Neural crest cell (in vitro differentiated cells): ENCODE measurements at places on chromosomes 2 and 18.

DNA sequence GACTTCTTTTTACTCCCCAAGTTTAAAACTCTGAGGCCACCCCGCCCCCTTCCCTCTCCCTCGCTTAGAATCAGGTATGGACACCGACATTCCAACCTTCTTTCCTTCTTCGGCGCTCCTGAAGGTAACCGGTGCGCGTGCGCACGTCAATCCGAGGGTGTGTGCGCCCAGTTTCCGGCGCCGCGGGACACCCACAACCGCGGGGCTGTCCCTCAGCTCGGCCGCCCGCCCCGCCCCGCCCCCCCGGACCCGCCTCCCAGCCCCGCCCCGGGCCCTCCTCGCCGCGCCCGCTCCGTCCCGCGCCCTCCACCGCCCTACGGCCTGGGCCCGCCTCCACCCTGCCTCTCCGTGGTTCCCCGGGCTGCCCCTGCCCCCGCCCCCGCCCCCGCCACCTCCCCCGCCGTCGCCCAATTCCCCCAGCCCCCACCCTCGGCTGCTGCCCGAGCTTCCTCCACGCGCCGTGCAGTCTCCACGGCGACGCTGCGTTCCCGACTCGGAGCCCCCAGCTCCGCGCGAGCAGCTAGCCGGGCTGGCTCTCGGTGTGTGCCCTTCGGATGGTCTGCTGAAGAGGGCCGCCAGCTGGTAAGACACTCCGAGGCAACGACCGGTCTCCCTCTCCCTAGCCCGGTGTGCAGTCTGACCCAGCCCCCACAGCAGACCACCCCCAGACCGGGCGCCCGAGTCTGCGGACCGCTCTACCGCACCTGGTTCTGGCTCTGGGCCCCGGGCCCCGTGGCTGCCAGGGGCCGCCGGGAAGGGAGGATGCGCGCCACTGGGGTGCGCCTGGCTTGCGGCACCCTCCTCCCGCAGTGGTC, 635 bp downstream of the ERICH2 start:
- peak; percentile 60 for DNase-seq

DNA sequence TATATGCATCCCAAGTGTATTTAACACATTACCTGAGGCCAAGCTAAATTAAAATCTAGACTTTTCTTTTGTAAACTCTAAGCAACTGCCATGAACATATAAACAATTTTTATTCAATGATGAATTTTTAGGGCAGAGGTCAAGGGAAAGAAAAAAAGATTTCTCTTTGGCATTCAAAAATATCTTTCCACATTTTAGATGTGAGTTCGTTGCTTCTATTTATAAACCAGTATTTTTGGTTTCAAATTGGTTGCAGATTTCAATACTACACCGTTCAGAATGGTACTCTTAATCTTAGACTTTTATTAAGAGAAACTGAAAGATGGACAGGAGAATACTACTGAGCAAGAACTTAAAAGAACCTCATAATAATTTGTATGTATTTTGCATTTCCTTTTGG, 293.6 kb upstream of the CCDC68 start:
- no peak for DNase-seq

GRCh38 chr2:6927186-6927585, 10.0 kb downstream of the RNF144A start:
- no peak for DNase-seq

DNA sequence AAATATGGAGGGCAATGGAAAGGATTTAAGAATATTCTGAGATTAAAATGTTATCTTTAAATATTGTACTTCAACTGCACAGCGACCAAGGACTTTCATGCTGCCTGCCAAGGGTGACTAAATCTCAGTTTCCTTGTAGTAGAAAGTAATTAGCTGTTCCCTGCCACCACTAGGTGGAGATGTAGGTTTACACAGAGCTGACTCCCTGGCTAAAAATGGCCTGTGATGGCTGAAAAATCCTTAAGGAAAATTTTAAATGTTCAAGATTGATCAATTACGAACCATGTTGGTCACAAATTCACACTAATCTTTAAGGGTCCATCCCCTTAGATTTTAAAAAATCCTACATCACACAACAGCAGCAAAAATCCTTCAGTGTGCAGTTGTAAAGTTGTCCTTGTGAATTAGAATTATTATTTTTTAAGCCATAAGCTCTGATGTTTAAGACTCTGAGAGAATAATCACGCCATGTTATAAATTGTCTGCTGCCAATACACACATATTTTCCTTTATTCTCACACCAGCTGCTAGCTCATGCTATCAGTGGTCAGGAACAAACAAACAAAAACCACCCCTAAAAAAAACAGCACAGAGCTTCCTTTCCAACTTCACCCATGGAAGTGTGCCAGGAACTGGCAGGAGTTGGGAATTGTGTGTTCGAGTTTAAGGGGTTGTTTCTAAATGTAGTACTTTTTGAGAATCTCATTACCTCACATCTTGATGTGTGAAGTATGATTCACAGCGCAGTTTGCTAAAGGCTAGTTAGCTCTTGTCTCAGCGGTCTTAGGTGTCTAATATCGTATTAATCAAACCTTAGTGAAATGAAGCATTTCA, 399.8 kb downstream of the TMEM182 start:
- DNase-seq, result peak; percentile 40

- DNase-seq, result no peak
These were observed 162.6 kb upstream of the SIX3 start for GRCh38 chr2:44778671-44779476.

DNA sequence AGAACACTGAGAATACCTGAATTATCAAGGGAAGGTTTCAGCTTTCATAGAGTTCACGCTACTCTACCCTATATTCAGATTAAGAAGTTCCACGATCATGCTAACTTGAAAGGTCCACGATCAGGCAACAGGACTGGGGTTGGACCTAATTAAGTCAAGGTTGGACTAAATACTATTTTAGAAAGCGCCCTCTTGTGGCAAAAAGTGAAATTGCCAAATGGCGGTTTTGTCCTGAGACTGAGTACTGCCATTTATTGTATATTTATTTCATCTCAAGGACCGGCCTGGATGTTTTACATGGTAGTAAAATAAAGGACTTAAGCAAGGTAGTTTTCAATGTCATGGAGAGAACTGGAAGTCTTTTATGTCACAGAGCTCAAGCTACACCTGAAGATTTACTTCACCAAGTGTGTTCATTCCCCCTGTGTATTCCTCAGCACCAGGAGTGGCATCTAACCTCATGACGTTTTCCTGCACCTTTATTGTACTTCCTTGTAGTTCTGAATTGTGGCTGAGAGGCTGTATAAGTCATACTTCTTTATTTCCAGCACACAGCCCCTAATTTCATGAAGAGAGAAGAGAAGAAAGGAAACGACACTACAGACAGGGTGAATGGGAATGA, 56.8 kb downstream of the SRD5A2 start:
- peak; percentile 70 for DNase-seq

- no peak for DNase-seq
These were observed 46.4 kb downstream of the ACYP2 start for GRCh38 chr2:54161660-54162424.

DNA sequence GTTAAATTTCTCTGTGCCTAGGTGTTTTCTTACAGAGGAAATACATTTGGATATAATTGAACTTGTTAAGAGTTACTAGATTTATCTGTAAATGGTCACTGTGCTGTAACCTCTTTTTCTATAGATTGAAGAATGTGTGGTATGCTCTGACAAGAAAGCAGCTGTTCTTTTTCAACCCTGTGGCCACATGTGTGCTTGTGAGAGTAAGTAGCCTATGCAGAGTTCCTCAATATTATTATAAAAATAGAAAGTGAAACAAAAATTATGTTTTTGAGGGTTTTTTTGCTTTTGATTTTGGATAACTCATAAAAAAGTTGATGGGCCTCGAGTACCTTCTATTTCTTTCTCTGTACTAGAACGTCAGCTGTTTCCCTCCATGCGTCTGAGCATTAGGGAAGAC, 112.4 kb downstream of the MIB1 start:
- no peak for DNase-seq

GRCh38 chr2:30958918-30959265, 151.6 kb upstream of the CAPN13 start:
- DNase-seq, result no peak

DNA sequence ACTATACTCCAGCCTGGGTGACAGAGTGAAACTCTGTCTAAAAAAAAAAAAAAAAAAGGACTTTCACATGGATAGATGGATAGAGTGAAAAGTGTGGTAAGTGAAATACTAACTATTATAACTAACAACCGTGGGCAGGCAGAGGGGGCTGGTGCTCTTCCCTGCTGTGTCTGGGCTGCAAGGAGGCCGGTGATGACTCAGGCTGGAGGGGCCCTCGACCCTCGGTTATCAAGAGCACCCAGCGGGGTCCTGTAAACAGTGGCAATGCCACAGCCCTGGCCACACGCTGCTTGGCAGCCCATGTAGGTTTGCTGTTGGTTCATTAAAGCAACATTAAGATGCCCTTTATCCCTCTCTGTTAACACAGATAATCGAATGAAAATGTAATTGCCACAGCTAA, 184.8 kb upstream of the RAB12 start:
- DNase-seq, result no peak

- DNase-seq, result no peak
These were observed 95.3 kb upstream of the ID2 start for GRCh38 chr2:8586457-8587051.

GRCh38 chr2:108315444-108315934, 26.8 kb downstream of the SULT1C2 start:
- DNase-seq, result no peak

GRCh38 chr2:16386031-16386430, 279.6 kb downstream of the CYRIA start:
- DNase-seq, result no peak

GRCh38 chr2:173079973-173080860, 4.6 kb downstream of the MAP3K20 start:
- DNase-seq, result no peak

- DNase-seq, result no peak
These were observed 41.1 kb downstream of the NETO1 start for GRCh38 chr18:72826736-72827135.
